ENCODE measurements at places on chromosomes 3 and 15. TPM values are rescaled to one million over a fixed set of nuclear protein-coding genes. Genes with fewer than 3 reads are reported as not detected.
A peak's percentile ranks its signal among the peaks of the same experiment; 100 is the strongest.

- DNase-seq, result no peak
These were observed 245.3 kb downstream of the DTWD1 start for GRCh38 chr15:49865925-49866757.

DNA sequence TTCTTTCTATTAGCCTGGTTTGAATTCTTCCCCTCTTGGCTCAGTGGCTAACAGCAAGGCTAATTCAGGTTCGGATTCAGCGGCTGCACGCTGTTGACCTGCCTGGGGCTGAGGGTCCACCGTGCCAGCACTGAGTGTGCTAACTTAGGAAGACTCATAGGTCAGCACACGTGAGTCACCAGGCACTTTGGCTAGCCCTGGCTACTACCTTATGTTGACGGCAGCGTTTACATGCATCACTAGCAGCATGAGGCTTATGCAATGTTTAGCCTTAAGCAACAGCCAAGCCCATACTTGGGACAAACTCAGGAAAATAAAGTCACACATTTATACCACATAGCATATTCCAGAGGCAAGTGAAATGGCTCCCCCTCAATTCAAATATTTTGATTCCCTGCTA is 137.7 kb downstream of the RAB11A start:
- DNase-seq, result no peak

DNA sequence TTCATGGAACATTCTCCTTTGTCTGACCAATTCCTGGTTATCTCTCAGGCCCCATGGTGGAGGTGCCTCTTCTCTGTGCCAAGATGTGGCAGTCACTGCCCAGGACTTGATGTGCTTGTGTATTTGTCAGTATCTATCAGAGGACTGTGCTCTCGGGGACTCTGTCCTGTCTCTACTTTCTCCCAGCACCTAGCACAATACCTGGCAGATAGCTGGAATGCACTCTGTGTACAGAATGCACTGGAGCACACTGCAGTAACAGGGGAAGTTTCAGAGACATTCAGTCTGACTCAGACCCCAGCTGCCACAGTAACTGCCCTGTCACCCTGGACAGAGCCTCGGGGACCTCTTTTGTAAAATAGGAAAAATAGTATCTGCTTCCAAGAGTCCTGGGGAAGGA is 34.6 kb upstream of the SV2B start:
- no peak for DNase-seq

GRCh38 chr3:183825456-183826161 is at the start of gene MAP6D1:
Gene MAP6D1, minus strand, starts transcription at chr3:183825577. Its CDS starts 30 bp downstream, at chr3:183825547.
- peak; percentile 49 for DNase-seq

- no peak for DNase-seq
These were observed 129.1 kb upstream of the TGFBR2 start for GRCh38 chr3:30477149-30477921.

DNA sequence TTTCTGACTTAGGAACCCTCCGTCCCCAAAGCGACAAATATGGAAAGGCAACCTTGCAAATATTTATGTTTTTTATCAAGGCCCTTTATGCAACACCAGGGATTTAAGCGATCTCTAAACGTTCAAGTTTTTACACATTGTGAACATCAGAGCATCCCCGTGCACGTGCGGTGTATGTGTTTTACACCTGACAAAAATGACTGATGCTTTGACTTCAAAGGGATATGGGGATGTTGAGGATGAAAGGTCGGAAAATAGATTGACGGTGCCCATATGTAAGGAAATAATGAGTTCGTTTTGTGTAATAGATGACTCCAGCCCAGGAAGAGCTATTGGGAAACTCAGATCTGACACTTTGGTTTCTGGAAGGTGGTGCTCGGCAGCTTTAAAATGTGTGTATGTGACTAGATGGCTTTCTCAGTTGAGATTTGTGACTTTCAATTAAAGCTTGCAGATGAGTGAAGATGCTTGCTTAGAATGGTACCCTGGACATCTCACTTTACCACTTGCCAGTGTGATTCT is 866 bp downstream of the SLC49A4 start:
- DNase-seq, result no peak

DNA sequence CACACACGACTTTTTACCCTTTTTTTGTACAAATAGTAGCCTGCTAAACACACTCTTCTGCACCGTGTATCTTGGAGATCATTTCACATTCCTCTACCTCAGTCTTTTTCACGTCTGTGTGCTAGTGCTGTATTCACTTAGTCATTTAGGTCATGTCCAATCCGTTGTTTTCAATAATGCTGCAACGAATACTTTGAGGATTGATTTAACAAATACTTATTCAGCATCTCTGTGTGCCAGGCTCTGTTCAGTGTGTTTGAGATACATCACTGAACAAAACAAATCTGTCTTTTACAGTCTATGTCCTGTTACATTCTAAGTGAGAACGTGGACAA is 882 bp downstream of the JMJD7 start:
- peak; percentile 27 for DNase-seq

DNA sequence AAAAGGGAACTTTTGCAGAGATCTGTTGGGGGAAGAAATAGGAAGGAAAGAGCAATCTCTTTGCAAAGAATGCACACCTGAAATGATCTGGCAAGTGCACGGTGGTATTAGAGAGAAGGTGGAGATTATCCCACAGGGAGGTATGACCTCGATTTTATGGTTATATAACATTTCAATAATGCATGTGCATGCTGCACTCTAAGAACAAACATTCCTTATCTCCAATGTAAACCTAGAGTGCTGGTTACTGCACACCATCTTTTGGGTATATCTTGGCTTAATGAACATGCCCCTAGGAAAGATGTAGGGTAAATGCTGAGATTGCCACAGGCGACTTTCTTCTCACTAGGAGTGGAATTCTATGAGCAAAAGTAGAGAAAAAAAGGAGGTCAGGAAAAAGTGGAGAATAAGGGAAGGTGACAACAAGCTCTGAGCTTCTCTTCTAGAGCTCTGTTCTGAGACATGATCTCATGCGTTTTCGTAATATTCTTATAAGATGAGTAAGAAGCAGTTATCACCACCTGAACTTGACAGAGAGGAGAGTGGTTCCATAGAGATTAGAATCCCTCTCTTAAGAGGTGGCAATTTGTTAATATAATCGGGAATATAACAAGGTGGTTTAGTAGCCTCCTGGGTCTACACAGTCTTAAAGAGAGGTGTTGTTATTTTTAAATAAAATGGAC is 117.5 kb upstream of the TMC3 start:
- DNase-seq, result peak; percentile 54

DNA sequence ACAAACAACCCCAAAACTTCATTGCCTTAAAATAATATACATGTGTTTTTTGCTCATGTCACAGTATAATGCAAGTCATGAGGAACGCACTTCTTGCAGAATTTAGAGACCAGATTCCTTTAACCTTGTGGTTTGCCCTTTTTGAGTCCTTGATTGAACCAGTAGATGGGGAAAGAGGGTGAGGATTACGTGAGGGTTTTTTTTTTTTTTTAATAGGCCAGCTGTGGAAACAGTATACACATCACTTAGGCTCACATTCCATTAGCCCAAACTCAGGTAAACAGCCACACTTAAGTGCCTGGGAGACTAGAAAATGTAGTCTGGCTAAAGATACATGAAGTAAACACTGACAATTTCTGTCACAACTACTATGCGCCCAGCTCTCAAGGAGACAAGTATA is 114.9 kb upstream of the MLF1 start:
- peak; percentile 4 for DNase-seq

DNA sequence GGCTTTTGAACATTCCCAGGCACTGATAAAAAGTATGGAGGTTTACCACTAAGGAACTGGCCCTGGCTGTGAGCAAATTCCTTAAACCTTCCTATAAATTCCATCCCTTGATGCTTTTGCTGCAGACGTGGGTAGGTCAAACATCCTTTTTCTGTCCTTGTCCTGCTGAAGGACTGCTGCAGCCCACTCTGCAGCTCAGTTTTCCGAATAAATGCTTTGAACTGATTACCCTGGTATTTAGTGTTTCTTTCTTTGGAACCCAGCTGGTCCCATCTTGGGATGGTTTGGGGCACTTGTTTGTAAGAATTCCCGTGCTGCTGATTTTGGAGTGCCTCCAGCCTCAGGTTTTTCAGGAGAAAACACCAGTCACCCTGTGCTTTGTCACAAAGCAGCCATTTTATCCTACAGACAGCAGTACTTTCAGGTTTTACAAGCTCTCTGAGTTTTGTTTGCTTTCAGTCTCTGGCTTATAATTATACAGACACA is 815.9 kb downstream of the VGLL3 start:
- DNase-seq, result no peak

DNA sequence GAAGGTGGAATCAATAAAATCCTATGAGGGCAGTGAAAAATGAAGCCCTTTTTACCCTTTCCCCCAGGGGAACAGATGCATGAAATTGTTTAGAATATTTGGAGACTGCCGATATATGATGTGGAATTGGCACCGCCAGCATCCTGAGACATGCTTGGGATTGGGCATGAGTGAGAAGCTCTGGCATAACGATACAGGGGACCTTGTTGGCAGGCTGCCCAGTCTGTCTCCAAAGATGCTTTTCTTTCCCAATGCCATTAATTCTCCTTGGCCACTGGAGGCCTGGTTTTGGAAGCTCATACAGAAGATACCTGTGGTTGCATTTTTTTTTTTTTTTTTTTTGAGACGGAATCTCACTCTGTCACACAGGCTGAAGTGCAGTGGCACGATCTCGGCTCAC is 800.6 kb upstream of the LMCD1 start:
- peak; percentile 9 for DNase-seq

- no peak for DNase-seq
These were observed 49.5 kb downstream of the TLE3 start for GRCh38 chr15:70048198-70048565.

GRCh38 chr15:68378595-68378994 is 53.4 kb downstream of the ITGA11 start:
- no peak for DNase-seq

GRCh38 chr3:171956181-171956683 is 83.1 kb upstream of the FNDC3B start:
- no peak for DNase-seq

DNA sequence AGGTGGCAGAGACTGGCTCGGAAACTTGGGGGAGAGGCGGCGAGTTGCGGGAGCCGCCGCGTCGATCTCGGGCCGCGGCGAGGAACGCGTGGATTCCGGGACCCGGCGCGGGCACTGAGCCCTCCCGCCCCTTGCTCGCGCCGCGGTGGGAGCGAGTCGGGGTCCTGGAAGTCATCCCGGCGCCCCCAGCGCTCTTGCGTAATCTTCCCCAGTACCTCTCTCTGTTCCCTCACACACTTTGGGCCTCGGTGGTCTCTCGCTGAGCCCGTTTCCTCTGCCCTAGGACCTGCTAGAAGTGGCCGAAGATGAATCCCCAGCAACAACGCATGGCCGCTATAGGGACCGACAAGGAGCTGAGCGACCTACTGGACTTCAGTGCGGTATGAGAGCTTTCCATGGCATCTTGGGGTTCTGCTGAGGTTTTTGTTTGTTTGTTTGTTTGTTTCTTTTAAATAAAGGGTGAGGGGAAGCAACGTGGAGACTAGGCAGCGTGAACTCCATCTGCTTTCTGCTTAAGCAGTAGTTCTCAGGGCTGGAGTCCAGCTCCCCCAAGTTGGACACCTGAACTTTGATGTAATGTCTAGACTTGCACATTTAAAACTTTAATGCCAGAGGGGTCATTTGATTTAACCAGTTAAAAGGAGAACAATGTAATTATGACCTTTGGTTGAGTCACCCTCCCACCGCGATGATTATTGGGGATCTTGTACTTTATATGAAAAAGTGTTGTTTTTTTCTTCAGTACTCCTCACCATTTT is 1.3 kb downstream of the TCF12 start:
- DNase-seq, result peak; percentile 39

GRCh38 chr3:105317841-105318240 is 48.9 kb upstream of the ALCAM start:
- DNase-seq, result no peak

- peak; percentile 1 for DNase-seq
These were observed 424.2 kb upstream of the ROBO2 start for GRCh38 chr3:76615719-76616118.

DNA sequence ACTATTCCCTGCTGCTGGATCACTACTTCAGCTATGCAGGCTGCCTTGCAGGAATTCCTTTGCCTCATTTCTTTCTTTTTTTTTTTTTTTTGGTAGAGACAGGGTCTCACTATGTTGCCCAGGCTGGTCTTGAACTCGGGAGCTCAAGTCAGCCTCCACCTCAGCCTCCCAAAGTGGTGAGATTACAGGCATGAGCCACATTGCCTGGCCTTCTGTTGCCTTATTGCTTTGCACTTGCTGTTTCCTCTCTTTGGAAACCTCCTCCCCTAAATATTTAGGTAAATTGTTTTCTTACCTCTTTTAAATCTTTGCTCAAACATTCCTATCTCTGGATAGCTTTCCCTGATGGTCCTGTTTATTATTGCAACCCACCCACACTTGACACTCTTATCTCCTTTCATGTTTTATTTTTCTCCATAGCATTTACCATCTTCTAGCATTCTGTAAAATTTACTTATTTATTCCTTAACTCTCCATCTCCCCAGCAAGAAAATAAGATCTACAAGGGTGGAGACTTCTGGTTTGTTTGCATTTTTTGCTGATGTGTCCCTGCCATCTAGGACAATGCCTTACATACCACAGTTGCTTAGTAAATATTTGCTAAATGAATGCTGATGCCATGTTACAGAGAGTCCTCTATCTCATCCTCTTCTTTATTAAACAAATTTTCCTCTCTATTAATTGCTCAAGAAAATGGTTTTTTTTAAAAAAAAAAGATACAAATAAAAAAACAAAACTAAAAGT is 134.8 kb downstream of the P2RY1 start:
- no peak for DNase-seq

DNA sequence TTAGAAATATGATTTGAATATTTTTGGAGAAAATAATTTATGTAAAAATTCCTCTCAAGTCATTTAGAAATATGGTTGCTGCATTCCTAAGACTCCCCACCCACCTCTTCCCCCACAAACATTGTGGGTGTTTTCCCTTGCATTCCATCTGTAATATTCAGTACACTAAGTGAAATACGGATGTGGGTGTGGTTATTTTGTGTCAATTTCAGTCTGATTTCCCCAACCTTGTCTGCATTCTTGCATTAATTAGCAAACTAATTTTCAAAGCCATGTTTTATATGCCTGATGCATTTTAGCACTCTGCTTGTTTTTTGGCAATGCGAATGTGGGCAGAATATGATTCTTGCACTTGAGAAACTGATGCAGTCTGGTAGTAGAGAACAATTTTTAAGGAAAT is 408.3 kb upstream of the RGMA start:
- DNase-seq, result no peak

MME gene
- total RNA-seq, result 152 TPM

C3orf20 gene
- total RNA-seq, result not detected

THAP10 gene
- 2.3 TPM for total RNA-seq

CCR3 gene
- 0.26 TPM for total RNA-seq

MYZAP gene
- not detected for total RNA-seq

SPINT1 gene
- total RNA-seq, result under 0.01 TPM

IQCH gene
- total RNA-seq, result 5.0 TPM

SLITRK3 gene
- total RNA-seq, result not detected

PLA2G4E gene
- not detected for total RNA-seq

SLC2A2 gene
- not detected for total RNA-seq

FANCD2OS gene
- not detected for total RNA-seq

GNAT1 gene
- total RNA-seq, result not detected

Measured in fibroblast of lung (primary cell).